ENCODE measurements at places on chromosomes 7 and 10.

- DNase-seq: no peak
Observed at GRCh38 chr10:112446055-112446854, 459 bp downstream of the ZDHHC6 start.

- DNase-seq: peak; percentile 47
Observed at GRCh38 chr10:130723704-130724103, 587.5 kb downstream of the GLRX3 start.

GRCh38 chr10:64156166-64156565 lies 635.0 kb downstream of the REEP3 start:
- DNase-seq: no peak

DNA sequence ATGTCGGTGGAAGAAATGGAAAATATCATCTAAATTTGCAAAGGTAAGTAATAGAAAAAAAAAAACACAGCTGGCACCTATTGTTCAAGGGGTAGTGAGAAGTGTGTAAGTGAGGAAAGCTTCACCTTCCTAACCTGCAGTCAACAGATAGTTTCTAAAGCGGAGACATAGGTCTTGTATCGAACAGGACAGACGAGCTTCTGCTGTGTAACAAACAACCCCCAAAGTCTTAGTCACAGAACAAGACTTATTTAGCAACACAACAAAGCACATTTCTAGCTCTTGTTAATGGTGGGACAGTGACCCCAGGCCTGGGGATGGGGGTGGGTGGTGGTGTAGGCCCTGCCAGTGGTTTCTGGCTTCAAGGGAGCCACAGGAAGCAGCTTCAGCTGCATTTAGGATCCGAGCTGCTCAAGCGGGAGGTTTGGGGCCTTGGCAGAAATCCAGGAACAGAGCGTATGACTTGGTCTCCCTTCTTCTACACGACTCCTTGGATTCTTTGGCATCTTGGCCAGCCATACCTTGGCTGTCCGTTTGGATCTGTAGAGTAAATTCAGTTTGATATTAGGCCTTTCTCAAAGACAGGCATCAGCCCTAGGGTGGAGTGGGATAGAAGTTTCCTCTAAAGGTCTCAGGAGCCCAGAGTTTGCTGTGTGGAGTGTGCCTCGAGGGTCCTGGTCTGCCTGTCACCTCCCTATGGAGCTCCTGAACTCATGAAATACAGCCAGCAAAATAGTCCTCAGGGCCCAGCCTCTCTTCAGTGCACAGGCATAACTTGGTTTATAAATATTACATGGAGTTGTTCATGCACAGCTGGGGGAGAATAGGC lies 56.9 kb upstream of the SHH start:
- no peak for DNase-seq

- no peak for DNase-seq
Observed at GRCh38 chr10:78559661-78560340, 509.0 kb upstream of the ZMIZ1 start.

- no peak for DNase-seq
Observed at GRCh38 chr10:122478971-122479370, 17.6 kb downstream of the HTRA1 start.

GRCh38 chr7:7654964-7655715 lies 14.6 kb downstream of the UMAD1 start:
- DNase-seq: no peak

- no peak for DNase-seq
Observed at GRCh38 chr10:30098629-30099028, 39.2 kb upstream of the JCAD start.

GRCh38 chr10:49010295-49010694 lies 70.7 kb upstream of the LRRC18 start:
- no peak for DNase-seq

- DNase-seq: no peak
Observed at GRCh38 chr7:64174941-64175340, 32.1 kb upstream of the ZNF735 start.

GRCh38 chr7:55110993-55111361 lies 92.2 kb downstream of the EGFR start:
- no peak for DNase-seq

DNA sequence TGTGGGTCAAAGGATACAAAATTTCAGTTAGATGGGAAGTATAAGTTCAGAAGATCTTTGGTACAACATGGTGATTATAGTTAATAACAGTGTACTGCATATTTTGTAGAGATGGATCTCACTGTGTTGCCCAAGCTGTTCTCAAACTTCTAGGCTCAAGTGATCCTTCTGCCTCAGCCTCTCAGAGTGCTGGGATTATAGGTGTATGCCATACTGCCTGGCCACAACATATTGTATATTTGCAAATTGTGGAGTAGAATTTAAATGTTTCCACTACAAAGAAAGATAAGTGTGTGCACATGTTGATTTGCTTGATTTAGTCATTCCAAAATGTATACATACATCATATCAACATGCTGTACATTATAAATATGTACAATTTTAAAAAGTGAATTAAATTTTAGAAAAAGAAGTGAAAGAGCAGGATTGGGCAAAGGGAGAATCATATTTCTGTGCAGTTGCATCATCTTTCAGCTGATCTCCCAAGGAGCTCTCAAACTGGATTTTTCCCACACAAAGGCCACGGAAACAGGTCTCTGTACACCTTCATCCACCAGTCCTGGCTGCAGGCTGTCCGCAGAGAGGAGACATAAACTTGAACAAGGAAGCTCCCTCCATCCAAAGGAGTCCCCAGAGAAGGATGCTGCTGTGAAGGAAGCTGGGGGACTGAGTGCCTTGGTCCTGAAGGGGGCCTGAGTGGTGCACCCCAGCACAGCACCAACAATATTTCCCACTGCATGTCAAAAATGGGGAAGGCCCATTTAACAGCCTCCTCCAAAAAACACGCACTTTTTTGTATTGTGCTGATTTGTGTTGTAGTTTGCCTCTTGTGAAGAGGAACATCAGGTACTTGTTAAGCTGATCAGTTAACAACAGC lies 217.1 kb upstream of the GHITM start:
- no peak for DNase-seq

DNA sequence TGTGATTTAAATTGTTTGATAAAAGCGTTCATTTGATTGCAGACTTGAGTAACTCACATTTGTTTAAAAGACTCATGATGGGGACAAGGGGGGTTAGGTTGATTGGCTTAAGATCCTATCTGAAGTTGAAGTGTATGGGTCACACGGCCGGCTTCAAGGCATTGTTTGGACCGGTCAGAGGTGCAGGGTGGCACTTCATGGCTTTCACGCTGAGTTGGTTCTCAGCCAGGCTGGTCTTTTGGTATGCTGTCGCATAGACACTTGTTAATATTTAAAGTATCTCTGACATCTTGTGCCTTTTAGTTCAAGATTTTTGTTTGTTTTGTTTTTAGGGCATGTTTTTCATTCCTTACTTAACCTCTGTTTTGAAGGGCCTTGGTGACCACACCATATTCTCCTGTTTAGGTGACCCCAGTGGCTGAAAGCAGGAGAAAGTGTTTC lies 58.1 kb downstream of the CCNY start:
- no peak for DNase-seq

- no peak for DNase-seq
Observed at GRCh38 chr7:157516311-157516710, 179.5 kb downstream of the DNAJB6 start.
